NCI-H1930 (cell line): ENCODE measurements at places on chromosomes 7 and 10.

DNA sequence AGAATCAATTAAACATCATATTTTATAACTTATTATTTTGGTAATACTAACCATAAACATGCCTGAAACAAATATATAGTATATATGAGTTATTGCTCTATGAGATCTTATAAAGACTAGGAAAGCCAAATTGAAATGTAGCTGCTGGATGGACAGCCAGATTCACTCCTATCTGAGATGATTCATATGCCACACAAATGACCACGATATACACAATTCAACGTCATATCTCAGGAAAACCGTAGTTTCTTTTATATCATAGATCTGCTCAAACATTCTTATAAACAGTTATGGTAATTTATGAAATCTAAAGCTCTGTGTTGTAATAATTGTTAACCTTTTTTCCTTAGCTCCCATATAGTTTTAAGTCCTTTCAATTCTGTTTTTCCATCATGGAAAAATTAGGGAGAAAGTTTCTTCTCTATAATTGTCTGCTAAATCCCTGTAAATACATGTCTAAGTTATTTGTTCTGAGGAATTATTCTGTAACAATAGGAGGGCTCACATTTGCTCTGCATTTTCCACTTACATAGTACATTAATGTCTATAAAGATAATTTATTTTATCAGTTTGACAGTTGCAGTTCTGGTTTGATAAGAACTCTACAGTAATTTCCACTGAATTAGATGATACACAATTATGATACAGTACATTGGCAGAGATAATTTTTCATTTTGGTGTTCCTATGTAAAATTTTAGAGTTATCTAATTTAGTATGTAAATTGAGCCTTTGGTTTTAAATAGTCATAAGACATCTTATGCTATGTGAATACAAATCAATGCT is 42.7 kb downstream of the GNAT3 start:
- DNase-seq, result no peak

- DNase-seq, result no peak
Measured at GRCh38 chr7:42790196-42790595, 121.7 kb downstream of the C7orf25 start.

DNA sequence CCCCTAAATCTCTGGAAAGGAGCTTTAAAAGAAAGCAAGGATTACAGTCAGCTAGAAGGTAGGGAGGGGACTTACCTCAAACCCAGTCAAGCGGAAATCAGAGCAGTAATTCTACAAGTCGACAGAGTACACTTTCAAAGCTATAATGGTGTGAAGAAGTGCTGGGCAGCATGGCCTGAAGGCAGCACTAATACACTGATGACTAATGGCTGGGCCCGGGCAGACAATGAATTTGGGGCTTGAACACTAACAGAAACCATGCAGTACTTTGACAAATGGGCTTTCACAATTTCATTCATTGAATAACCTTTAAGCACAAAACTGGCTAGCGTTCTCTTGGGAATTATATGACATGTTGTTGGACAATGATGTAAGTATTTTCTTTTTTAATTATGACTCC is 4.7 kb downstream of the GLI3 start:
- no peak for DNase-seq

DNA sequence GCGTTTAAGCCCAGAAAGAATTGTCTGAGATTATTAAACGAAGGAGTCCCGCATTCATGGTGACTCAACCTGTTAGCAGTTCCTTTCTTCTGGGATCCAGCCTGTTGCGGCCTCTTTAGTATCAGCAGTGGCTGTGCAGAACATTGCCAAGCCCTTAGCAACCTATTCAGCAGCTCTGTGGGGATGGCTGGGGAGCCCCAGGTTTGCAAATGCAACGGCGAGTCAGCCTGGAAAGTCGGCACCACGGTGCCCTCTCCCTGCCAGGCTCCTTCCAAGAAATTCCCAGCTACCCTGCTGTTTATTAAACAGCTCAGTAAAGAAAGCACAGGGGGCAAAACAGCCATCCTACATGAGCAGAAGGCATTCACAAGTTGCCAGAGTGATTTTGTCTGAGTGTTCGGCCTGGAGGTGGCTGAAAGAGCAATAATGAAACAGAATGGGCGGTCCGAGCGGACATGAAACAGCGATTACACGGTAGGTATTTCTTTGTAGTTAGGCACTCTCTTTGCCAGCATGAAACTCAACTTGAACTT is 198.3 kb downstream of the BAMBI start:
- DNase-seq, result no peak

DNA sequence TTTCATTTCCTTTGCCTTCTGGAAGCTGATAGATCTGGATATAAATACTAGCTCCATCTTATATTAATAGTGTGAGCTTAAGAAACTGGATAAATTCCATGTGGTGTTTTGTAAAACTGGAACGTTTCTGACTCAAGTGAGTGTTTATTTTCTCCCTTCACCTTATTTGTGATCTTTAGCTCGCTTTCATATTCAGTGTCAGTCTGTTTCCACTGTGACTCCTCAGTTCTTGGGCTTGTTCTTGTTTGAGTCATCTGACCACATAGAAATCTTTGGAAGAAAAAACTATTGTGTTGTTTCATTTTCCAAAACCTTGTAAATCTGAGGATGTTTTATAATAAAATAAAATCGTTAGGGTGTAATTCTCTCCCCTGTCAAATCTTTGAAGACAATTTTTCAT is 186.4 kb downstream of the POLR1F start:
- DNase-seq, result no peak

- DNase-seq, result no peak
Measured at GRCh38 chr10:127406018-127406550, 143.0 kb upstream of the NPS start.

DNA sequence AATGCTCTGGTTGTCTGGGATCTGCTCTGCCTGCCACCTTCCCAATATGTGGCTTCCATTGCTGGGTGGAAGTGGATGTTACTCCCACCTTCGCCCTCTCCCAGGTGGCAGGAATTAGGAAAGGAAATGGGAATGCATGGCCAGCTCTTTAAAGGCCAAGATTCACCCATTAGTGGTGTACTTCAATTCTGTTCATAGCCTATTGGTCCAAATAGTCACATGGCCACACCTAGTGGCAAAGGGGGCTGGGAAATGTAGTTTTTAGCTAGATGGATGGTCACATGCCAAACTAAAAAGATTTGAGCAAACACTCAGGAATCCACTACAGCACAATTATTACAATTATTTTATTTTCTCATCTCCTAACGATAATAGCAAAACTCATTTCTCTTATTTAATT is 135.1 kb downstream of the NPY start:
- DNase-seq, result no peak

GRCh38 chr7:74223711-74224510 is 14.1 kb downstream of the LAT2 start:
- DNase-seq, result no peak

DNA sequence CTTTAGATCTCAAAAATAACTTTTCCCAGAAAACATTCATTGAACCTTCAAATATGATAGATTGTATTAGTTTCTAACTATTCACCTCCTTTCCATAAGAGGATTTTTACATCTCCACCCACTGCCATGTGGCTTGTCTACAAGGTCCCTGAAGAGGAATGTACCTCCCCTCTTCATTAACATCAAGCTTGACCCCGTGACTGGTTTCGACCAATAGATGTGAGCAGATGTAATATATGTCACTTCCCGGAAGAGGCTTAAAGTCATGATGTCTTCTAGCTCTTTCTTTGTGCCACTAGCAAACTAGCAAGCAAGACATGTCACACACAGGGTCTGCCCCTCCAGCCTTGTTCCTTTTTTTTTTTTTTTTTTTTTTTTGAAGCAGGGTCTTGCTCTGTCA is 6.9 kb downstream of the BAZ1B start:
- DNase-seq, result no peak

DNA sequence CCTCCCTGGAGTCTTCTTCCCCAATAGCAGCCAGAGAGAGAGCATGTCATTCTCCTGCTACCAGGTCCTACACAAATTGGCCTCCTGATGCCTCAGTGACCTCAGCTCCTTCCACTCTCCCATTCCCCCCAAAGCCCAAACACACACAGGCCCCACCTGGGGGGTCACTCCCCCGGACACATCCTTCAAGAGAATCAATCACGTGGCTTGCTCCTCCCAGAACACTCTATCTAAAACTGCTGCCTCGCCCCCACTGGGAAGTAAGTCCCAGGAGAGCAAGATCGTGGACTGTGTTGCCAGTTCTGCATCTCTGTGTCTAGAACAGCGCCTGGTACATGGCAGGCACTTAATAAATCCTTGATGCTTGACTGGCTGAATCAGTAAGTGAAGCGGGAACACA is 2.5 kb upstream of the HSPA12A start:
- DNase-seq, result no peak

DNA sequence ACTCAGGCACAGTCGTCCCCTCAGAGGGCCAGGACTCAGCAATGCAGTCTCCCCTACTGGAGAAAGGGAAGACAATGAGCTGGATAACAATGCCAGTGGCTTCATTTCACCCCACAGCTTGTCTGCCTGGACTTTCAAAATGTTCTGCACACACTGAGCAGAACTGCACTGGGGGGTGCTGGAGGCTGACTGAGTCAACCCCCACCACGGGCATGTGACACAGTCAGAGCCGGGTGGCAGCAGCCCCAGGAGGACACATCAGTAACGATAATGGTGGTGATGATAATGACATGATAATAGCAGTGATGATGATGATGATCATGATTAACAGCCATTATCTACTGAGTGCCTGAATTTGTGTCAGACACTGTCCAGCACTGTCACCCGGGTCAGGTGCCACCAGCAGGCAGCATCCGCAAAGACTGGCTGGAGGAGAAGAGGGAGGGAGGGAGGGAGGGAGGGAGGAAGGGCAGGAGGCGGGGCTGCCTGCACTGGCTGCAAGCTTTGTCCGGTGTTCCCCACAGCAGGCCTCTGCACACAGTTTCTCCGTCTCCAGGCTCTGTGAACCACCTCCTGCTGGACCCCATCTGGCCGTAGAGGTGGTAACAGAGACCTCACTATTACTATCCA is 67.4 kb downstream of the PLXNA4 start:
- DNase-seq, result no peak

DNA sequence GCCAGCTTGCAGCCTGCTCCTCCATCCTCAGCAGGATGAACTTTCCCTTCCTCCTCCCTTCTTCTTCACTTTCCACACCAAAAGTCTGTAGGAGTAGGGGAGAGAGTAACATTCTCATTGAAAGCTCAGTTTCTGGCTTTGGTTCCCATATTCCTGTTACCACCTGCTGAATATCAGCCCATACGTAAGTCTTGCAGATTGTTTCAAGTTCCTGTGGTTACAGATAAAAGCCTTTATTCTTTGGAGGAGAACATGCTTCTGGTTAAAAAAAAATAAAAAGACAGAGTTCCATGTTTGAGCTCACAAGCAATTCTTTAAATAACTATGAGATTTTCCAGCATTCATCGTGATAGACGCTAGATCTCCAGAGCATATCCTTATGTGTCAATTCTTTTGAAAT is 637.3 kb downstream of the SUGCT start:
- DNase-seq, result no peak

DNA sequence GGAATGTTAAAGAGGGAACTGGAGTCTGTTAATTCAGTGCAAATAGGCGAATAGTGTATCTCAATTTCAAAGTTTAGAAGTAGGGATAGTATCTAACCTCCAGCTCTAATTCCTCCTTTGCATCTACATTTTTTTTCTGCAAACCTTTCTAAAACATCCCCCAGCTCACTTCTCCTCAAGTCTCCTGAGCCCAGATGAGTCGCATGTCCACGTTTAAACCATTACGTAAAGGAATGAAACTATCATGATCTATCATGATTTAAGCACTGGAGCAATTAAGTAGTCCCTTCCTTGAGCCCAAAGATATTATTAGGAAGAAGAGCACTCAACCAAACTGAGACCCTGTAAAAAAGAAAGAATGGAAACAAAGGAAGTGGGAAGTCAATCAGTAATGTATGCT is 29.9 kb downstream of the GPR22 start:
- DNase-seq, result no peak

GRCh38 chr7:123120286-123120685 is 79.5 kb downstream of the SLC13A1 start:
- DNase-seq, result no peak

DNA sequence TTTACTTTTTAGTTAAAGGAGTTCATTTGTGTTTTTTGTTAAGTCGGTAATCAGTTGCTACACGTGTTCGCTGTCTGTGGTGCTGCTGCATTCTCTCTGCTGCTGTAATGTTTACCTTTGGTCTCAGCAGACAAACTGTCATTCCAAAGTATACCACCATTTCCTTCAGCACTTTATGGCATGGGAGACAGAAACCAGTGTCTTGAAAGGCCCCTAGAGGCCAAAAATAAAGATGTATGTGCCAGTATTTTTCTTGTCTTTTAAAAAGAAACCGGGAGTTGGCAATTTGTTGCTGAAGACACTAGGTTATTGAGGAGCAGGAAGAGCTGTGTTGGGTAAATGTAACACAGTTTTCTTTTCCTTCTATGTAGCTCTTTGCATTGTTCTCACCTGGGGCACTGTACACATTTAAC is 24.1 kb downstream of the ZNF92 start:
- no peak for DNase-seq

DNA sequence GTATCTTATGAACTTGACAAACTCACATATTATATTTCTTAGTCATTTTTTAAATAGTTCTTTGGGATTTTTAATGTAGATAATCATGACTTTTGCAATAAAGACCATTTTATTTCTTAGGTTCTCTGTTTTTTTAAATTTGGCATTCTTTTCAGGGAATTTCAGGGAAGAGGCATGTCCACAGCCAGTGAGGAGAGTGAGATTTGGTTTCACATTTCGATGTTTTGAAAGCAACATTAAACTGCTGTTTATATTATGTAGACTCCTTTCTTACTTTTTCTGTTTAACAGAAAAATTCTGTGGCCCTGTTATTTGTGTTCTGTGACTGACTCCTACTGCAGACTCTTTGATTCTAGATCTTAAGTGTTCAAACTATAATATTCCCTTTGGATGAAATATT is 153.7 kb downstream of the FAM107B start:
- no peak for DNase-seq

- no peak for DNase-seq
Measured at GRCh38 chr10:97321032-97321803, 2.1 kb downstream of the FRAT1 start.

- DNase-seq, result no peak
Measured at GRCh38 chr10:99170116-99170675, 65.5 kb downstream of the HPSE2 start.

DNA sequence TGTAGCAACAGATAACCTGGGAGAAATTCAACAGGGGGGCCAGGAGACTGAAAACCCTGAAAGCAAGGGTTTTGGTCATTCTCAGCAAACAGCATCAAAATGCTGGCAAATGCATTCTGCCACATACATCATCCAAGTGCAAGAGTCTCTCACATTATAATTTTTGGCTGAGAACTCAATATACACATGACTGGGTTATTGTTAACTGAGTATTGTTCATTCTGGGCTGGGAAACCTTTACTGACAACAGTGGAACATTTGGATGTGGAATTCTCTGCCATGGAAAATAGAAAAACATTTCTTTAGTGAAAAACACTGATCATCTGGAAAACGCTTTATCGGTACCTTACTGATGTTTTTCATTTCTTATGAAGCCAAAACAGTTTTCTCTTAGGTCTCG is 73.1 kb upstream of the MET start:
- no peak for DNase-seq

DNA sequence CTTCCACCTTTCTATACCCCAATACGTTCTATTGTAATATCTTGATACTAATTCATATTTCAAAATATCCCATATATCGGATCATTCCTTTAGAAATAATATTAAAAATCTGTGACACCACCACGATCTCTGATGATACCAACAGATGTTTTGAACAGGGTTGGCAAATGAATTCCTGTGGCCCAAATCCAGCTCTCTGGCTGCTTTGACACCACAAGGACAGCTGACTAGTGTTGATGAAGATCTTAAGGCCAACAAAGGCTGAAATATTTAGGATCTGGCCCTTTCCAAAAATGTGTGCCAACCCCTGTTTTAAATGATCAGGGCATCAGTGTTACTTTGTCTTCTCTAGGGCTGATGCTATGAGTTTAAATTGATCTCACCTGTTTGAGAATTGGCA is 380.7 kb upstream of the PFKP start:
- DNase-seq, result no peak
